ENCODE measurements at places on chromosomes 3 and 15.
A peak's percentile ranks its signal among the peaks of the same experiment; 100 is the strongest.

GRCh38 chr15:40002295-40002694 lies 36.7 kb downstream of the SRP14 start:
- DNase-seq: peak; percentile 77

DNA sequence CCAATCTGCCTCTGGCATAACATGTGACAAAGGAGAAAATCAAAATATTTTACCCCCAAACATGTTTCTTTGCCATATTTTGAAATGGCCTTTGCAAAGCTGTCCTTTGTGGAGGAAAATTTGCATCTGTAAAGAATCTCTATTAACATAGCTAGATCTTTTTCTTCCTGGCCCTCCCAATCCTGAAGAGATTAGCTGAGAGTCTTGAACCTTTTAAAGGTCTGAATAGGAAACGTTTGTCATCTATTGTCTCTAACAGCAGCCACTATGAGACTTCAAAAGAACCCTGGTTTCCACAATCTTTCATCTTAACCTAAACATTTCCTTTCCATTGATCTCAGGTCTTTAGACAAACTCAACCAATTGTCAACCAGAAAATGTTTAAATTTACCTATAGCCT lies 520.9 kb upstream of the TGFBR2 start:
- no peak for DNase-seq

- no peak for DNase-seq
These were observed 270.8 kb upstream of the LRRFIP2 start for GRCh38 chr3:37445163-37445562.

GRCh38 chr15:79451361-79451999 lies 19.3 kb downstream of the MINAR1 start:
- DNase-seq: no peak

GRCh38 chr3:146040630-146041029 lies 120.4 kb downstream of the PLOD2 start:
- no peak for DNase-seq

DNA sequence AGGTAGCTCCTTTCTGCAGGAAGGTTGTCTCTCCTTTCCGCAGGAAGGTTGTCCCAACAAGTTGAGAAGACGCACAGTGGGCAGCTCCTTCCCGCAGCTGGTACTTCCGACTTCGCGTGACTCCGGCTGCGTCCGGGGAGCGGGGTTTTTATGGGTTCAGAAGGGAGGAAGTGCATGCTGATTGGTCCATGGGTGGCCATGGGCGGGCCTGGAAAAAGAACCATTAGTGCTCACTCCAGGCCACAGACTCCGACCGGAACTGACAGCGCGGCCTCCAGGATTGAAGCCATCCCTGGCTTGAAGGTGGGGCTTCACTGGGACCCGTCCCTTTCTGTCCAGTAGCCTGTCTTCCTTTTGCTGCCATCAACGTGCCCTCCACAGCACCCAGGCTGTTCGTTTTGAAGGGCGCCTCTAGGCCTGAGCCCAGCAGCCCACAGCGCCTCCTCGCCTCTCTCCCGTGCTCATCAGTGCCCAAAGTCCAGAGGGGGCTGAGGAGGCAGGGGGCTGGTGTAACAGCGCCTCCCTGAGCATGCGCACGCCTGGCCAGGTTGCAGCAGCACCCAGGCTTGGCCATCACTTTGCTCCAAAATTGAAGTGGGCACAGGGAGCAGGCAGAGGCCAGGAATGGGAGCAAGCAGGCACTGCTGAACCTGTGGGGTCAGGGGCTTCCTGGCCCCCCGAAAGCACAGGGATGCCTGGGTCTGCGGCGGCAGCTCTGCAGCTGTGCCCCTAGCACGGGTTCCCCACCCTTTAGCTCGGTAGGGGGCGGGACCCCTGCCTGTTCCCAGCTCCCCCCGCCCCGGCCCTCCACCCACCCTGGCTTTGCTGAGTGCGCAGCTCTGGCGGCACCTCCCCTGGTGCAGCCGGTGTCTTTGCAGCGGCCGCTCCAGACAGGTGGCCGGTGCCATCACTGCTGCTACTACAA lies 330.6 kb upstream of the MCTP2 start:
- DNase-seq: no peak

GRCh38 chr15:62068071-62068809 lies 1.5 kb downstream of the C2CD4A start:
- peak; percentile 66 for DNase-seq

DNA sequence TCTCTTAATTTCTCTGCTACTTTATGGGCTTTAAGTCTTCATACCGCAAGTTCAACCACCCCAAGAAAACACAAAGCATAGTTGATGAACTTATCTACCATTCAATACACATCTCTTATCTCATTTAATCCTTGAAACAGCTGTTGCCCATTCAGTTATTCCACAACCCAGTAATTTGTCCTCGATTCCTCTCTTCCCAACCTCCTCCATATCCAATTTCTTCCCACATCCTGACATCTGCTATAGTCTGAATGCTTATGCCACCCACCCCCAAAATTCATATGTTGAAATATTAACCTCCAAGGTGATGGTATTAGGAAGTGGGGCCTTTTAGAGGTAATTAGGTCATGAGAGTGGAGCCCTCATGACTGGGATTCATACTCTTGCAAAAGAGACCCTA lies 345.4 kb downstream of the ERC2 start:
- no peak for DNase-seq

DNA sequence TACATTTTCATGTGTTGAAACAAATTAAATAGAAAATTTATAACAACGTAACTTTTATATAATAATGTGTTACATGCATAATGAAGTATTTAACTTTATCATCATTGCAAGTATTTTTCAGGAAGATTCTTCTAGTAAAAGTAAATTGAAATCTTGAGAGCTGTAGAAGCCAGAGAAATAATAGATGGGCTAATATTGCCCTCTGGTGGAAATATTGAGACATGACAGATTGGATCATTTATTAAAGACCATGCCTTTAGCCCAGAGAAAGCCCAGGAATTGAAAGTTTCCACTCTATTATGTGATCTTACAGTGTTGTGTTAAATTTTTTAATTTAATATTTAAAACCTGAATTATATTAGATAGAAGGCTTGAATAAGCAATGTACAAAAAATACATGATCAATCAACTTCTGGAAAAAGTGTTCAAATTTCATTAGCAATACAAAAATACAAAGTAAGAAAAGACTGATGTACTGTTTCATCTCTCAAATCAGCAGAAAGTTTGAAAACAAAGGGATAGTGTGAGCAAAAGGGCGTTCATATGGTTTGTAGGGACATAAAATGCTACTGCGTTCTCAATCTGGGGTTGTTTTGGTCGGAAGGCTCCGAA lies 52.7 kb upstream of the SPTSSB start:
- DNase-seq: peak; percentile 54

- DNase-seq: peak; percentile 5
These were observed 213.4 kb upstream of the PEX5L start for GRCh38 chr3:180250172-180250571.

DNA sequence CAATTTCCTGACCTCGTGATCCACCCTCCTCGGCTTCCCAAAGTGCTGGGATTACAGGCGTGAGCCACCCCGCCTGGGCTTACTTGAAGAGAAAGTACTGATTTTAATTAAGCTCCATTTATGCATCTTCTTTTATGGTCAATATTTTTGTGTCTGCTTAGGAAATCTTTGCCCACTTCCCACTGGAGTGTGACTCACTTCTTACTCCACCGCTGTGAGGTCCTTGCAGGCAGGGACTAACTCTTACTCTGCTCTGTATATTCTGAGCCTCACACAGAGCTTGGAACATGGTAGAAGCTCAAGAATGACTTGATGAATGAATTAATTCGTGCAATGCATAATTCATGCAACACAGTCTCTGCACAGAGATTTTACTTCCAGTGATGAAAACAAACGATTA lies 2.9 kb upstream of the TM4SF19 start:
- DNase-seq: no peak

GRCh38 chr3:45218578-45219390 lies 7.3 kb downstream of the TMEM158 start:
- DNase-seq: no peak

DNA sequence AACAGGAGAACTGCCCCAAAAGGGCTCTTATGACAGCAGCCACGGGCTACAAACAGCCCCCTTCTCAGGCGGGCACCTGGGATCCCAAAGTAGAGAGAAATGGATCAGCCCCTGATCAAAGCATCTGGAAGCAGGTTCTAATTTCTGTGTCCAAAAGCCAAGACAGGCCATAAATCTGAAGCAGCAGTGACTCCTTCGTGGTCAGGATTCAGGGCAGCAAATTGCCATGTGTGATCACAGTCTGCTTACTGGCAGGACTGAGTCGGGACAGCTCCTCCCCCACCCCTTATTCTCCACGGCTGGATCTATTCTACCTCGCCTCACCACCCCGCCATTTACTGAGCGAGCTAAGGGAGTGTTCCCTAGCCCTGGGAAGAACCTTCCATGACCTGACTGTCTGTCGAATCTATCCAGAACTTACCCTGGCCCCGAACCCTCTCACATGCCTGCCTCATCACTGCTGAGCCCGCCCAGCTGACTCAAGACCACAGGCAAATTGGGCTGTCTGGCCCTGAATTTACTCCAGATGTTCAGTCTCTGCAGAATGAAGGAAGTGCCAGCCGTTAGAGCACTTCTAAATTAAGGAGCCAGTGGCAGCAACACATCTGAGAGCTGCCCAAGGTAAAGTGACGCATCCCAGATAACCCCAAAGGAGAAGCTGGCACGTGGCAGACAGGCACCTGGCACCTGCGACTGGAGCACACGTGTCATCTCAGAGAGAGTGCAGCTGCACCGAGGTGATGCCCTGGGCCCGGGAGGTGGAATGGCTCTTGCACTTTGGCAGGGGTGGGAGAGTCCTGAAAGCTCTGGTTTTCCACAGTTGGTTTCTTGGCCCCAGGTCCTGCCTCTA lies 1.3 kb downstream of the LRRC15 start:
- no peak for DNase-seq

- DNase-seq: peak; percentile 84
These were observed 226.8 kb upstream of the IGF1R start for GRCh38 chr15:98421419-98422129.

- no peak for DNase-seq
These were observed 70.5 kb downstream of the SUMF1 start for GRCh38 chr3:4396542-4396941.
